Neural crest cell (in vitro differentiated cells): ENCODE measurements at places on chromosomes 7 and 10.
A peak's percentile ranks its signal among the peaks of the same experiment; 100 is the strongest.

- H3K27me3 ChIP-seq: no peaks in the 10 kb centered on the region
- no peak for DNase-seq
- H3K4me1 ChIP-seq: no peaks in the 10 kb centered on the region
- H3K4me3 ChIP-seq: no peak overlapping the region
- H3K36me3 ChIP-seq: no peaks in the 10 kb centered on the region
- no peak overlapping the region for H3K27ac ChIP-seq
Observed at GRCh38 chr7:143484119-143484518, 6.4 kb downstream of the TAS2R41 start.

DNA sequence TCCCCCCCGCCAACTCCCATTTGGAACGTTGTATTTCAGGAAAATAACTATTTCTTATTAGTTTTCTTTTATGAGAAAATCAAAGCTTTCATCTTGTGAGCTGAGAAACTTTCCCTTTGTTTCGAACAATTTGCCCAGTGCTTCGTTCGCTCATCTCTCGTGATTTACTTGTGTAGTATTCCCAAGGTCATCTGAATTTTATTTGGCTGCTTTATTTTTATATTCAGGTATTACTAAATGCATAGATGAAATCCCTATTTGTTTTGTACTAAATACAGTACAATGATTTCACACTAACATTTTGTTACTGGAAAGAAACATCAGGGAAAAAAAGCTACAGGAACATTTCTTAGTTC lies 12.0 kb upstream of the EBLN1 start:
- H3K4me1 ChIP-seq: peaks cover 13% of the 10 kb centered on the region
- peaks cover 3% of the 10 kb centered on the region for H3K36me3 ChIP-seq
- H3K27ac ChIP-seq: peak overlapping the region; percentile 97
- no peak for DNase-seq
- peaks cover 23% of the 10 kb centered on the region for H3K27me3 ChIP-seq

DNA sequence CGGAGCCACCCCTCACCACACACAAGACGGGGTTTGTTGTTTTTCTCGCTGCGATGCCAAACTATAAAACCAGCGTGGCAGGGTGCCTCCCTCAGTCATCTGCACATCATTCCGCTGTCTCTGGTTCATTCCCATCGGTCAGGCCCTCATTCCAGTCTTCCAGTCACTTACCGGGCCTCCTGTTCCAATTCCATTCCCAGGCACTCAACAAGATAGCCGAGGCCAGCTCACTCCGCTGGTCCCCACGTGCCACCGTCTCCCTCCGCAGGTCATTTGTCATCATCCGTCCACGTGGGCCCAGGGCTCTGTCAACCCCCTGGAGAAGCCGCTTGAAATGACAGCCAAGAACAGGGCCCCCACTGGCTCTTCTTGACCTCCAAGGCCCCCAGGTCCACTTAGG lies 6.1 kb upstream of the TMEM184A start:
- DNase-seq: no peak
- peaks cover 3% of the 10 kb centered on the region for H3K4me1 ChIP-seq
- H3K4me3 ChIP-seq: peak overlapping the region; percentile 1
- H3K27me3 ChIP-seq: no peaks in the 10 kb centered on the region
- H3K36me3 ChIP-seq: no peaks in the 10 kb centered on the region

DNA sequence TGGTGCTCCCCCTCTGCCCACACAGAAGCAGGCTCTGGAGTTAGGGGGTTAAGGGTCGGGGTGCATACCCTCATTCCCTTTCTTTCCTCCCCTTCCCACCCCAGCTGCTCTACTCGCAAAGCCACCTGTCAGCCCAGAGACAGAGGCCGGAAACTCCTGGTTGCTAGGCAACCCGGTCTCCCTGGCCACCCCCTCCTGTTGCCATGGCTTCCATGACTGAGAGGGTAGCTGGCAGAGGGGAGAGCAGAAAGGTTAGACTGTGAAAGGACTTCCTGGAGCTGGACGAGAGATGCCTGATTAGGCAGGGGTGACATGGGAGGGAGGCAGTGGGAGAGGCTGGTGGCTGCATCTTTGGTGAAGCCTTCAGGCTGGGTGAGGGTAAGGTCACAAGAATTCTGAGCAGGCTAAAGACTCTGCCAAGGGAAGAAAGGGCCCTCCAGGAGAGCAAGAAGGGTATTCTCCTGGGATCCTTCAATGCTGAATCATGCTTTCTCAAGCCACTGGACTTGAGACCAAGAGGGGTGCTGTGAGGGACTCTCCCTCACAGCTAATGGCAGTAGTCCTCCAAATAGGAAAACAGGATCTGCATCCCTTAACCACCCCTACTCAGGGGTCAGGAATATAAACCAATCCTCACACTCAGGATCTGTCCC lies 5.4 kb downstream of the PSD start:
- peak; percentile 67 for DNase-seq
- H3K36me3 ChIP-seq: no peaks in the 10 kb centered on the region
- H3K27me3 ChIP-seq: peaks cover 16% of the 10 kb centered on the region
- H3K4me3 ChIP-seq: peak overlapping the region; percentile 73
- H3K4me1 ChIP-seq: peaks cover 77% of the 10 kb centered on the region

DNA sequence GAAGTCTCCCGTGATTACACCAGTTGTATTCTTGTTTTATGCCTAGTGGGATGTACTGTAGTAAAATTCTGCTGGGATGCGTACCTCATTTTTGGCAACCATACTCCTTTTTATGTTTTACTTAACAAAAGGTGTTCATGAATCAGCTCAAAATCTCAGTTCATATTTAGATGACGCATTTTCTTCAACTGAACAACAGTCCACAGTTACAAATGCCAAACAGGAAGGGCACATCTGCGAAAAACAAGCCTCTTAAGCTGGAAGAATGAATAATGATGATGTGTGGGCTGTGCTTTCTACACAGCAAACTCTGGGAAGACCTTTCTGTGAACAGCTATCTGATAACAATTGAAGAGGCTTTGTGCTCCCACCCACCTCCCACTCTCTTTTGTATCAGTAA lies 68.4 kb upstream of the NRBF2 start:
- DNase-seq: no peak
- no peaks in the 10 kb centered on the region for H3K27me3 ChIP-seq
- H3K4me3 ChIP-seq: peak overlapping the region; percentile 13
- H3K36me3 ChIP-seq: no peaks in the 10 kb centered on the region

DNA sequence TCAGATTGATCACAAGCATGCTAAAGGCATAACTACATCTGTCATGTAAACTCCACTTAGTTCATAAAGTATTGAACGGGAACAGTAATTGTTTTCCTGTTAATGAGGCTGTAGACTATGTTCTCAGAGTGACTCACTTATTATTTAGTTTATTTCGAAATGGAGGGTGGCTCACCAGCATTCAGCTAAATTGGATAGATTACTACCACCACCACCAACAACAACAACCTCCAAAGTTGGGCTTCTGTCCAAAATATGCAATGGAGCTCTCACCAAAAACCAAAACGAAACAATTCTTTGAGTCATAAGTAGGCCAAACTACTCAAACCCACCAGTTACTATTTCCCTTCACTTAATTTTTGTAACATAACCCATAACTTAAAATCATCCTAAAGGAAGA lies 127.9 kb upstream of the NRBF2 start:
- H3K36me3 ChIP-seq: no peaks in the 10 kb centered on the region
- no peak overlapping the region for H3K4me3 ChIP-seq
- no peak for DNase-seq
- H3K4me1 ChIP-seq: peaks cover 11% of the 10 kb centered on the region
- H3K27ac ChIP-seq: no peak overlapping the region

- H3K36me3 ChIP-seq: peaks cover 15% of the 10 kb centered on the region
- no peaks in the 10 kb centered on the region for H3K27me3 ChIP-seq
- H3K27ac ChIP-seq: peak overlapping the region; percentile 36
- DNase-seq: no peak
Observed at GRCh38 chr7:30877015-30877769, 34.5 kb upstream of the AQP1 start.

DNA sequence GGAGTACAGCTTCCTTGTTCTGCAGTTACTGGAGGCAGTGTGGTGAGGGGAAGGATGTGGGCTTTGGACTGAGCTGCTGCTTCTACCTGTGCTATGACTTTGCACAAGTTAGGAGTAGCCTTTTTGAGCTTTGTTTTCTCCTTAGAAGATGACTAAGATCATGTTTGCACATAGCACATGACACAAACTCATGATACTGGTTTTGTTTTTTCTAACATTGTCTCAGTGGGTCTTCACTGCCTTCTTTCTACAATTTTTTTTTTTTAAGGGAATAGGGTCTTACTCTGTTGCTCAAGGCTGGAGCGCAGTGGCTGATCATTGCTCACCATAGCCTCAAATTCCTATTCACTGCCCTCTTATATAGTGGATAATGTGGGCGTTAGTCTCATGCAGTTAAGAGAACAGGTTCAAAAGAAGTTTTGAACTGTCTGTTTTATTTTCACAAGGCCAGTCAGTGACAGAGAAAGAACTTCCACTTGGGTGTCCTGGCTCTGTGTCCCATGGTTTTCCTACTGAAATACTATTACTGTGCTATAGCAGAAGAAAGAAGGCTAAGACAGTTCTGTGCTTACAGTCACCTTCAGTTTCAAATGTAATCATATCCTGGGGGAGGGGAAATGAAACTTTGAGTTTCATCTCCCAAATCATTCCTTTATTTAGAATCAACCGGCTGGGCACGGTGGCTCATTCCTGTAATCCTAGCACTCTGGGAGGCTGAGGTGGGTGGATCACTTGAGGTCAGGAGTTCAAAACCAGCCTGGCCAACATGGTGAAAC lies 72.0 kb downstream of the KAT6B start:
- H3K4me1 ChIP-seq: peaks cover 19% of the 10 kb centered on the region
- H3K27me3 ChIP-seq: no peaks in the 10 kb centered on the region
- no peak overlapping the region for H3K27ac ChIP-seq
- no peaks in the 10 kb centered on the region for H3K36me3 ChIP-seq

- DNase-seq: no peak
- H3K4me1 ChIP-seq: no peaks in the 10 kb centered on the region
- H3K4me3 ChIP-seq: no peak overlapping the region
- peaks cover 11% of the 10 kb centered on the region for H3K36me3 ChIP-seq
- no peak overlapping the region for H3K27ac ChIP-seq
Observed at GRCh38 chr10:21194510-21194993, 297.4 kb upstream of the NEBL start.

GRCh38 chr7:38178695-38179344 lies 775 bp downstream of the STARD3NL start:
- peak overlapping the region; percentile 90 for H3K27ac ChIP-seq
- peaks cover 6% of the 10 kb centered on the region for H3K27me3 ChIP-seq
- H3K4me1 ChIP-seq: peaks cover 37% of the 10 kb centered on the region
- DNase-seq: no peak

- H3K4me3 ChIP-seq: no peak overlapping the region
- peaks cover 2% of the 10 kb centered on the region for H3K4me1 ChIP-seq
- peaks cover 10% of the 10 kb centered on the region for H3K36me3 ChIP-seq
- DNase-seq: no peak
- H3K27ac ChIP-seq: no peak overlapping the region
Observed at GRCh38 chr7:131321656-131322055, 6.0 kb upstream of the MKLN1 start.

- no peak for DNase-seq
- H3K4me1 ChIP-seq: peaks cover 4% of the 10 kb centered on the region
- H3K4me3 ChIP-seq: no peak overlapping the region
- H3K27me3 ChIP-seq: no peaks in the 10 kb centered on the region
- H3K27ac ChIP-seq: no peak overlapping the region
Observed at GRCh38 chr7:428387-428786, 91.3 kb downstream of the PDGFA start.

DNA sequence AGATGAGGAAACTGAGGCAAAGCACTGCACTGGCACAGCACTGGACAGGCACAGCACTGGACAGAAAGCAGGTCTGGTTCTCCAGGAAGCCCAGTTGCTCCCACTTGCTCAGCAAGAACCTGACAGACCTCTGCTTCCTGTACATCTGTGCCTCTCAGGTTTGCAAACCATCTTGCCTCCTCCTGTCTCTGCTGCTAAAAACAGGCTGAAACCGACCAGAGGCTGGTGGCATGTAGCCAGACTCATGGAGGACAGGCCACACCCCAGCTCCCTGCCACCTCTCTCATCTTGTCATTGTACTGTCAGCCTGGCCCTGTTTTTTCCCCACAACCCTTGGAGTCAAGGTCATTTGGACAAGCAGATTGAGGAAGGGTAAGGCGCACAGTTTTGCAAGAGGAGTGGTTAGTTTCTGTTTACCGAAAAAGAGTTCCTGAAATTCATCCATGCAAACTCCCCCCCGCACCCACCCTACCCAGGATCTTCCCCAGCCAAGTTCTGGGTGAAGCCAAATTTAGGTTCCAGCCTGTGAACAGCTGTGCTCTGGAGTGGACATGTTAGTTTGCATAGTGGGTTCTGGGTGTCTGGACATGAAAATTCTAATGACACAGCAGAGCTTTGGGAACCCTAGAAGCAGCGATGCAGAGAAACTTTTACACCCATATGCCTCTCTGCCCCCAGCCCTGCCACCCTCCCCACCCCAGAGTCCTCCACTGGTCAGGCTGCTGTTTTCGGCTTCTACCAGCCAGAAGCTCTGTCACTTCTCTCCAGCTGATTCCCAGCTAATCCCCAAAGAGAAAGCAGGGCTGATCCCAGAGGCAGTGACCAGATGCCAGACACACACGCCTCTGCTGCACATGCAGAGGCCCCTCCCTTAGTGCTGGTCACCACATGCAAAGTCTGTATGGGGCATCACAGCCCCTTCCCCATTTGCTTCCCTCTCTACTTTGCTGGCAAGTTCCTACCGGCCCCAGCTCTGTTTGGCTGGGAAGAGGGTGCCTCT lies 8.5 kb upstream of the C10orf105 start:
- H3K4me3 ChIP-seq: no peak overlapping the region
- no peaks in the 10 kb centered on the region for H3K27me3 ChIP-seq
- peaks cover 7% of the 10 kb centered on the region for H3K4me1 ChIP-seq
- no peak for DNase-seq
- no peaks in the 10 kb centered on the region for H3K36me3 ChIP-seq

GRCh38 chr7:2948749-2949148 lies 94.9 kb downstream of the CARD11 start:
- H3K4me3 ChIP-seq: no peak overlapping the region
- H3K4me1 ChIP-seq: no peaks in the 10 kb centered on the region
- H3K36me3 ChIP-seq: peaks cover 5% of the 10 kb centered on the region
- no peak for DNase-seq
- H3K27me3 ChIP-seq: peaks cover 10% of the 10 kb centered on the region

GRCh38 chr7:38171623-38172391 lies 6.2 kb upstream of the STARD3NL start:
- no peaks in the 10 kb centered on the region for H3K4me1 ChIP-seq
- H3K4me3 ChIP-seq: no peak overlapping the region
- H3K36me3 ChIP-seq: no peaks in the 10 kb centered on the region
- no peak for DNase-seq
- H3K27ac ChIP-seq: no peak overlapping the region

GRCh38 chr7:108372618-108373017 lies 83.6 kb downstream of the NRCAM start:
- H3K4me3 ChIP-seq: no peak overlapping the region
- DNase-seq: no peak
- H3K36me3 ChIP-seq: peaks cover 7% of the 10 kb centered on the region
- H3K27me3 ChIP-seq: no peaks in the 10 kb centered on the region
